ENCODE measurements at places on chromosomes 4 and X.

DNA sequence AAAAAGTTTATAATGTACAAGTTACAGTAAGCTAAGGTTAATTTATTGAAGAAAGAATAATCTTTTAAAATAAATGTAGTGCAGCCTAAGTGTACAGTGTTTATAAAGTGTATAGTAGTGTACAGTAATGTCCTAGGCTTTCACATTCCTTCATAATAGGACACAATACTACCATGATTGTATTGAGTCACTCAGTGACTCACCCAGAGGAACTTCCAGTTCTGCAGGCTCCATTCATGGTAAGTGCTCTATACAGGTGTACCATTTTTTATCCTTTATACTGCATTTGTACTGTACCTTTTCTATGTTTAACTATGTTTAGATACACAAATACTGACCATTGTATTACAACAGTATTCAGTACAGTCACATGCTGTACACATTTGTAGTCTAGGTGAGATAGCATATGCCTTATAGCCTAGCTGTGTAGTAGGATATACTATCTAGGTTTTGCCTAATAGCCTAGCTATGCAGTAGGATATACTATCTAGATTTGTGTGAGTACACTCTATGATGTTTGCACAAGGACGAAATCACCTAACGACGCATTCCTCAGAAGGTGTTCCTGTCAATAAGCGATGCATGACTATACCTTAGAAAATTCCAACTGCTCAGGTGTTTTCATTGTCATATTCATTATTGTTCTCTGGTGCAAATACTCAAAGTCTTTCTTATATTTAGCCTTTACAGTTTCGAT, 5.5 kb upstream of the TMEM255A start:
- DNase-seq: peak; percentile 53

- no peak for DNase-seq
These were observed 50.0 kb upstream of the CLCN4 start for GRCh38 chrX:10106806-10107205.

- DNase-seq: no peak
These were observed 824 bp downstream of the TBC1D14 start for GRCh38 chr4:6910340-6910959.

- DNase-seq: no peak
These were observed 47.5 kb upstream of the EIF1AX start for GRCh38 chrX:20189171-20189570.

GRCh38 chr4:80538276-80538926, 202.9 kb downstream of the CFAP299 start:
- no peak for DNase-seq

- peak; percentile 36 for DNase-seq
These were observed 9.5 kb downstream of the RGS12 start for GRCh38 chr4:3302173-3302785.

- no peak for DNase-seq
These were observed 202.5 kb upstream of the RPL34 start for GRCh38 chr4:108417923-108418322.

DNA sequence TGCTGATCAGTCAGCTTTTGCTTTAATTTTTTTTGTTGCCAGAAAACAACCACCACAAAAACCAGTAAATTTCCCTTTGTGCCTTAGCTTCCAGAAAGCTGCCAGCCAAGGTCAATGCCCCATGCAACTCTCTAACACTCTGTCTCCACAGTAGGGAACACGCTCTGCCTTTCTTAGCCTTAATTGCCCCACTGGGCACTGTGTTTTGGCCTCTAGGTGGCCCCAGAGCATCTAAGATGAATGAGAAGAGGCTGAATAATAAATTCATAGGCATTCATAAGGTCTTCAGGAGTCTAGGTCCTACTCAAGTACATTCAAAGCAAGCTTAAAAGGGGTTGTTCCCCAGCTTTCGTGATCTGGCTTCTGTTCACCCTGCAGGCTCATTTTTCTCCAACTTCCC, 57.7 kb upstream of the PASD1 start:
- peak; percentile 0 for DNase-seq

GRCh38 chr4:148693913-148694649, 251.9 kb upstream of the NR3C2 start:
- no peak for DNase-seq

DNA sequence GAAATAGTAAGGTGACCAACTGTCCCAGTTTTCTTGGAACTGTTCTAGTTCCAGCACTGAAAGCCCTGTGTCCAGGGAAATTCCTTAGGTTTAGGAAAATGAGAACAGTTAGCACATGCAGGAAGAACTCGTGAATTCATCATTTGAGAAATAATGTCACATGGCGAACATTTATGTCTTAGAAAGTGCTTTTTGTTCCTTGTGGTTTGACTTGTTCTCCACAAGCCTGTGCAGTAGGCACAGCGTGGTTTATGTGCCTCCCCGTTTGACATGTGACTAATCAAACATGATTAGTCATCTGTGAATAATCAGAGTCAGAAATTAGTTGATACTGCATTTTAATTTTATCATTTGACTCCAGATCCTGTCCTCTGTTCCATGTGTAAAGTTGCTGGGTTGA, 556.0 kb upstream of the CPEB2 start:
- DNase-seq: peak; percentile 30

- peak; percentile 93 for DNase-seq
These were observed 76.2 kb upstream of the CD99 start for GRCh38 chrX:2614911-2615310.

GRCh38 chrX:45774961-45775360, 574.3 kb upstream of the DIPK2B start:
- DNase-seq: peak; percentile 81

GRCh38 chr4:36385951-36386571, 104.6 kb downstream of the DTHD1 start:
- peak; percentile 82 for DNase-seq

- no peak for DNase-seq
These were observed 35.4 kb downstream of the GRXCR1 start for GRCh38 chr4:42927946-42928345.

GRCh38 chr4:88158038-88158488, 376 bp downstream of the ABCG2 start:
- DNase-seq: no peak

GRCh38 chr4:146488495-146489174, 33.1 kb downstream of the SLC10A7 start:
- no peak for DNase-seq

GRCh38 chr4:166662266-166662843, 571.9 kb downstream of the SPOCK3 start:
- DNase-seq: no peak

- peak; percentile 47 for DNase-seq
These were observed 13.9 kb upstream of the PPEF2 start for GRCh38 chr4:75916091-75916661.

- no peak for DNase-seq
These were observed 34.0 kb upstream of the CD38 start for GRCh38 chr4:15744016-15744545.
